H1 (cell line): ENCODE measurements at places on chromosomes 6 and 20. TPM values are rescaled to one million over a fixed set of nuclear protein-coding genes. Genes with fewer than 3 reads are reported as not detected.

- DNase-seq, result no peak
These were observed 27.7 kb downstream of the COL20A1 start for GRCh38 chr20:63320616-63321147.

- DNase-seq, result no peak
These were observed 150.6 kb downstream of the NFATC2 start for GRCh38 chr20:51391926-51392325.

The BEND6 gene
- total RNA-seq, result 1.9 and 2.1 TPM in 2 replicates

GRCh38 chr6:29631860-29632731, 887 bp downstream of the GABBR1 start:
- no peak for DNase-seq

DNA sequence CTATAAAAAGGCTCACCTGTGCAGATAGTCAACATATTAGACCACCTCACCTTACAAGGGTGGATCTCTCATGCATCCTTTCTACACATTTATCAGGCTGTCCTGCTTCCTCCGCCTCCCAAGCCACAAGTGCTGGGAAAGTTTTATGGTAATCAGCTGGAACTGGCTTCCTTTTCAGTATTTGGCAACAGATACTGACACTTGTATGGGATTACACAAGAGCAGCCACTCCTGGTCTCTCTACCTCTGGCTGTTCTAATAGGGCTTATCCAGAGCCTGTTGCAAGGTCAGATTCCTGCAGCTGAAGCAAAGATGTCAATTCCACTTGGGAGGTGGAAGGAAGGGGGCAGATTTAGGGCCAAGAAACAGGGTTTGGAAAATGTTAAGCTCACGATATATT, 503 bp upstream of the GPLD1 start:
- no peak for DNase-seq

The PTGIS gene
- 35.5 and 40.2 TPM in 2 replicates for total RNA-seq

DNA sequence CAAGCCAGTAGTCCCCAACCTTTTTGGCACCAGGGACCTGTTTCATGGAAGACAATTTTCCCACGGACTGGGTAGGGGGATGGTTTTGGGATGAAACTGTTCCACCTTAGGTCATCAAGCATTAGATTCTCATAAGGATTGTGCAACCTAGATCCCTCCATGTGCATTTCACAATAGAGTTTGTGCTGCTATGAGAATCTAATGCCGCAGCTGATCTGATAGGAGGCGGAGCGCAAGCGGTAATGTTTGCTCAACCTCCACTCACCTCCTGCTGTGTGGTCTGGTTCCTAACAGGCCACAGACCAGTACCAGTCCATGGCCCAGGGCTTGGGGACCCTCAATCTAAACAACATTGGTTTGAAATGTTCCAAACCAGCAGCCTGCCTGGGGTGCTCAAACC, 137.0 kb upstream of the STXBP5 start:
- DNase-seq, result no peak
